GDM1 (cell line): ENCODE measurements at places on chromosomes 12 and 14.

GRCh38 chr12:104596134-104596799 lies 139.5 kb downstream of the CHST11 start:
- no peak for DNase-seq

DNA sequence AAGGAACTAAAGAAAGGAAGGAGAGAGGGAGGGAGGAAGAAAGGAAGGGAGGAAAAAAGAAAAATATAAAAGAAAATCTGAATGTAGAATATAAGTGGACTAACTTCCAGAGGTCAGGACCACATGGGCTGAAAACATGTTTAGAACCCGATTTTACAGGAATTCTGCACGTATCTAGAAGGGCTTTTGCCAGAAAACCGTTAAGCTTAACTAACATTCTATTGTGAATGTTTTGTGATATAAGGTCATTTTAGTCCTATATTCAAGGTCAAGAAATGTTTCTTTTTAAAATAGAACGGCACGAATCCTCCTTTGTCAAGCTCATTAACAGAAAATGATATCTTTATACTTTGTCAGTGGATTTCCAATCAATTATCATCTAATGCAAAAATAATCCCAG lies 13.1 kb downstream of the PTCSC3 start:
- DNase-seq: no peak

- DNase-seq: no peak
These were observed 137.4 kb downstream of the LLPH start for GRCh38 chr12:65993173-65993572.

GRCh38 chr12:122183588-122183940 lies 641 bp downstream of the LRRC43 start:
- no peak for DNase-seq

DNA sequence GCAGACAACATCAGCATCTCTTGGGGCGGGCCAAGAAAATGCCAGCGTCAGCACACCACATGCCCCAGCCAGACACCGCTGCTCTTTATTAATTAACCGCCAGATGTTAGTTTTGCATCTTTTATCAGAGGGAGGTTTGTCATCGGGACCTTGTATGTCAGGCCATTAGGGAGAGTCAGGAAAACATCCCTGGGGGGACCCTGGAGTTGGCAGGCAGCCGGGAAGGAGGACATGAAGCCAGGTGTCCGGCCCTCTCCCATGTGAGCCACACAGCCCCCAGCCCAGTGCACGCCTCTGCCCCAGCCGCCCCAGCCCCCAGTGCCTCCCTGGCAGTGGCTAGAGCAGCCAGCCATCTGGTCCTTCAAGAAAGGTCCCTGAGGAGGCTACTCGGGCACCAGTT lies 56.9 kb upstream of the FAM222A start:
- DNase-seq: no peak

DNA sequence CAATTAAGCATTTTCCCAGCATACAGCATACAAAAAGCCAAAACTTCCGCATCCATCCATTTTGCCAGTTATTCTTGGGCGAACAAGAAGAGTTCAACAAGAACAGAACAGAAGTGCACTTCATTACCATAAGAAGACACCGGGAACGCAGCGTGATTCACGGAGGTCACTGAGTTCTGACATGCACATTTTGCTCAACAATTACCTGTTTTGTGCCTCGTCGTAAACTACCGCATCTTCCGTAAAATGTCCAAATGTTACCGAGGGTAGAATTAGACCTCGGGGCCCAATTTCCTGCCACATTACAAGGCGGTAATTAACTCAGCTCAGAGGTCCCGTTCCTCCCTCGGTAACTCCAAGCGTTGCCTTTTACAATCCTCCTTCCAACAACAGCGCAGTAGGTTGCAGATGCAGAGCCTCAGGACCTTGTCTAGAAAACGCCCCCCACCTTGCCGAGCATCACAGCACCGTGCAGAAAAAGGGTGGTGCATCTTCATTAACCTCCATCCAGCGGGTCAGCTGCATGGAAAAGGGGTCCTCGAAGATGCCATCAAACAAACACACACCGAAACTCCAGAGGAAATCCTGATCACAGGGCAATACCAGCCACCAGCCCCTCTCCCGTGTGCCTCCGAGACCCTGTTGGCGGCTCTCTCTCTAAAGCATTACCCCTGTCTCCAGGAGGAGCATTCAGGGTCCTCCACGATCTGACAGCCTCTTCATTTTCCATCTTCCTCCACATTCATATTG lies 125.2 kb downstream of the BCL11B start:
- no peak for DNase-seq

DNA sequence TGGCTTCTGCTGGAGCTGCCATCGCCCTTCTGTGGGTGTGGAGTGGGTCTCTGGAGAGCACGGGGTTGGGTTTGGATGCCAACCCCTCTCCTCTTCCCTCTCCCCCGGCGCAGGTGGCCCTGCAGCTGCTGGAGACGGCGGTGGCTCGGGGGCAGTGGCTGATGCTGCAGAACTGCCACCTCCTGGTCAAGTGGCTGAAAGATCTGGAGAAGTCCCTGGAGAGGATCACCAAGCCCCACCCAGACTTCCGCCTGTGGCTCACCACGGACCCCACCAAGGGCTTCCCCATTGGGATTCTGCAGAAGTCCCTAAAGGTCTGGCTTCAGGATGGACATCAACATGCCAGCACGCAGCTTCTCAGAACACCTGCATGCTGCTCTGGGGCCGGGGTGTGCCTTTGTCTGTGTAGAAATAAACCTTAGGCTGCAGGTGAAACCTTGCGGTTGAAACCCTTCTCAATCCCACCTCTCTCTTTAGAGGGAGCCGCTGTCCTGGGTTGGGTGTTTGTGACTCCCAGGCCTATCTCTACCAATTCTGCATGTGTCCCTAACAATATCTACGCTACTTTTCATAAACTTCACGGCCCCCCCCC lies 44.3 kb downstream of the CCDC92 start:
- no peak for DNase-seq

- DNase-seq: peak; percentile 3
These were observed 13.2 kb downstream of the TAOK3 start for GRCh38 chr12:118359541-118359915.

DNA sequence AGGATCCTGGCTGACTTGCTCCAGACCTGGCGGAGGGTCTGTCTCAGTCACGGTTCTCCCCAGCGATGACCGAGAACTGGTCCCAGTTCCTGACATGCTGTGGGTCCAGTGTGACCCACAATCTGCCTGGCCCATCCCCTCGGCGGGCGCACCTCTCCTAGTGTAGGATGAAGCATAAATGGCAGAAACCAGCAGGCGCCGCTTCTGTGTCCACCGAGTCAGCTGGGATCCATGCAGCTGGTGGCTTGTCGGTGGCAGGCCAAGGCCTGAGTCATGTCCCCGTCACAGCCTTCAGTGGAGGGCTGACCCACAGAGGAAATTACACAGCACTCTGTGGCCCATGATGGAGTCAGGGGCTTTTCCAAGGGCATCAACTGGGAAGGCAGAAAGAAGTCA lies 38.5 kb downstream of the NFKBIA start:
- DNase-seq: peak; percentile 33

GRCh38 chr12:89770391-89770790 lies 61.8 kb upstream of the ATP2B1 start:
- DNase-seq: no peak

DNA sequence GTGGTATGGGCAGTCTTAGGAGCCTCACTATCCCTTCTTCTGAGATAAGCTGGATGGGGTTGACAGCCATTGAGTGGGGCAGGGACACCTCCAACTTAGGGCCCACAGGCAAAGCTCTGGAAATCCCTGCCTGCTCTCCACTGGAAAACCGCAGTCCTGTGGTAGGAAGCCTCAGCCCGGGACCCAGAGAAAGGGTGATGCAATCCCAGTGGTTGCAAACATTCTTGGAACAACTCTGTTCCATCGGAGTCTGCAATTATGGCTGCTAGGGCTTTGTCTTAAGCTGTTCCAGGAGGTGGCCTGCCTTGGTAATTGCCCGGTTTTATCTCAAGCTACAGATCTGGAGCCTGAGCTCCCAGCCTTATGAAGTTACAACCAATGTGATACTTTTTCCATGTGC lies 133.4 kb downstream of the DICER1 start:
- no peak for DNase-seq

GRCh38 chr12:54704202-54704601 lies 56.0 kb upstream of the DCD start:
- no peak for DNase-seq

DNA sequence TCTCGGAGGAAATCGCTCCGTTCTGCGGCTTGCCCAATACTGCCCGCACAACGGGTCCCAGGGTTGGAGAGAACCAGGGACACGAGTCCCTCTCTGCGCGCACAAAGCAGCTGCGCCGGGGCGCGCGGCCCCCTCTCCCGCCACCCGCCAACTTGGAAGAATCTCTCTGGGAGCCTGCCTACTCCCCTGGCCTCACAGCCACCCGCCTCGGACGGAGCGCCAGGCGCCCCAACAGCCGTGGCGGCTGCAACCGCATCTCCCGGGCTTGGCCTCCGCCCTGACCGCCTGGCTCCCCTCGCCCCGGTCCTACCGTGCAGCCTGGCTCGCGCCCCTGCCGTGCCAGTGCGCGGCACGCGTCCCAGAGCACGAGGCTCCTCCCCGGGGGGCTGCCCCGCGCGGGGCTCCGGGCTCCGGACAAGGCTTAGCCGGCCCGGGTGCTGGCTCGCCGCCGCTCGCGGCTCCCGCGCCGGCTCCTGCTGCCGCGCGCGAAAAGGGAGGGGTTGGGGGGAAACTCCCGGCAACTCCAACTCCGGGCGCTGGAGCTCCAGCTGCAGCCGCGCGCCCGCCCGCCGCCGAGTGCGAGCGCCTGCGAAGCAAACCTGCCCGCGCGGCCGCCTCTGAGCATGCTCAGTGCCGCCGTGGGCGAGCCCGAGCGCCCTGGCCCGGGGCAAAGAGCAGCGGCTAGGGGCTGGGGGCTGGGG lies at the start of gene STXBP6:
TSS of gene STXBP6 (minus strand) at position 580 of the 701 bp plus-strand sequence. CDS start 75,329 bp downstream, outside the sequence.
- no peak for DNase-seq

DNA sequence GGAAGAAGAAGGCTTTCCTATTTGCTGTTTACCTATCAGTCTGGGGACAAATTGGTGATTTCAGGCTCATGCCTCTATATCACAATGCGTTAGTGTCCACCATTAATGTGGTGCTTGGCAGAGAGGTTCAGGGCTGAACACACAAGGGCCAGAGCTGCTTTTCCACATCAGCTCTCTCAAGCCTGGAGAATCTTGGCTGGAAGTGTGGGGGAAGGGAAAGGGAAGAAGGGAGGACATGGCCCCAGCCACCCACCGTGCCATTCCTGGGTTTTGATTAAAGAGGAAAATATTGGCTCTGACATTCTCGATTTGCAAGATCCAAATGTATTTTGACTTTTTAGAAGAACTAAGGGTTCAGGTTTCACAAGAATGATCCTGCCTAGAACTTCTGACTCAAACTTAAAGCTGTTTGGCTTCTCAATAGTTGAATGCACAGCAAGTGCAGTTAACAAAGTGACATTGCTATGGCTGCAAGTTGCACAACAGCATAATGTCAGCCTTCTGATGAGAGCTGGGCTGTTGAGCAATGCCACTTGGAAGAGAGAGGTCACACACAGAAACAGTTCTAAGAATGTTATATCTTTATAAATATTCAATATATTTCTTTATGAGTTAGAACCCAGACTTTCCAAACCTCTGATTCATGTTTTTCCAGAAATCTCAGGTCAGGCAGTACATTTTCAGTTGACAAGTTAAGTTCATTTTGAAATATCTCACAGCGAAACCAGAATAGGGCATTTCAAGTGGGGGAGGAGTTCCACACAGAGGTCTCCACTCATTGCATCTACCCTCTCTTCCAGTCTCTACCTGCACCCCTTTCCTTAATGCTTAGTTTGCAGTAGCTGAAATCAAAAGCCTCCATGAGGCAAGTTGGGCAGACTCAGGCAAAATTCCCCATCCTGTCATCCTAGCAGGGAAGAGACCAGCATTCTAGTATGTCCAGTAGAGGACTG lies 25.3 kb downstream of the IGF1 start:
- DNase-seq: no peak

DNA sequence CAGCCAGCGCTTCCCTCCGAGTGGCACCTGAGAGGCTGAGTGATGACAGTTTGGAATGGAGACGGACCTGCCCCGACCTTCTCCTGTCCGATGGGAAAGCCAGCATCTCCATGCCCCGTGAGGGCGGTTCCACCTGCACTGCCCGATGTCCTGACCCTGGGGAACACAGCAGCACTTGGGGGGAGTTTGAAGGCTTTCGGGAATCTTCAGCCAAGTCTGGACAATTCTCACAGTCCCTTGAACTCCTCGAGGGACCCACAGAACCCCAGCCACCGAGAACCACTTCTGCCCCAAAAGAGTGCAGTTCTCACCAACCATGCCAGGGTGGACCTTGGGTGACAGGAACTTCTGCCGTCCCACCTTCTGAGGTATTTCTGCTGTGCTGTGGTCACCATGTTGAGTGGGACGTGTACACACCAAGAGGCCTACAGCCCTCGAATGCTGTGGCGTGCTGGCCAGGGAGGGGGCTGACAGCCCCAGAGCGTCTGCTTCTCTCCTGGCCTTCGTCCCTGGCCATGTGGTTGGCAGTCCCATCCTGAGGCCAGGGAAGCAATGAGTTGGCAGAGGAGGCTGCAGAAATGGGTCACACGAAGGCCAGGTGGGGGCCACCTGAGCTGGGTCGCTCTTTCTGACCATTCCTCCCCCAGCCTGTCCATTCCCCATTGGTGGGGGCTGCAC lies 1.0 kb downstream of the CLBA1 start:
- DNase-seq: no peak

- DNase-seq: no peak
These were observed 9.3 kb downstream of the EVL start for GRCh38 chr14:100074431-100075100.

- no peak for DNase-seq
These were observed 458.8 kb downstream of the TMEM117 start for GRCh38 chr12:44294649-44295048.

DNA sequence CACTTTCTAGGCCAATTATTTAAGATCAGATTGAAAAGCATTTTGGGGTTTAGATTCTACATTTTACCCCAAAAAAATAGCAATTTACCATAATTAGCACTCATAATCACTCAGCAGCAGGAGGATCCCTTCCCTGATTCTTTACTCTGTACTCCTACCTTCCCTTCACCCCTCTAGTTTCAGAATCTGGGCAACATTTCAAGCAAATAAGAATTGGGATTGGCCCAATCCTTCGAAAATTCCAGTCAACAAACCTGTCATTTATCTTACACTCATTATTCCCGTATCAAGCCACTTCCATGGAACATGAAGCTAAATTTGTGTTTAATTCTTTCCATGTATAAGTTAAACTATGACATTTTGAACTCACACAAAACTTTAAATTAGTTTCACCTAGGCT lies 349.1 kb upstream of the USP15 start:
- no peak for DNase-seq

GRCh38 chr14:63647696-63648410 lies 6.2 kb upstream of the WDR89 start:
- DNase-seq: no peak

DNA sequence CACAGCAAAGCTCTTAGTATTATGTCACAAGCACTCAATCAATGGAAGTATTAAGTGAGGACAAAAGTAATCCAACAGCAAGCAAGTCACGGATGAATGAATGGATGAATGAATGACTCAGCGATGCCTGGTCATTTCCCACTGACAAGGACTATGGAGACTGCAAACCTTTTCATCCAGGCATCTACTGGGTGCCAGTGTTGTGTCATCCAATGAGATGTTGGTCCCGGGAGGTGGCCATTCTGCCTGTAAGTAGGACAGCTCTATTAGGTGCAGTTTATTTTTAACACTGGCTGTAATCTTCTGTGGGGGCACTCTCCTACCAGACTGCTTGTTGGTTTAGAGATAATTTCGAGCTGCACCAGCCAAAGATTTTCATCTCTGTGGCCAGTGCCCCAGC lies 39.4 kb downstream of the STAB2 start:
- no peak for DNase-seq
